ENCODE measurements at places on chromosomes 11 and 22.

DNA sequence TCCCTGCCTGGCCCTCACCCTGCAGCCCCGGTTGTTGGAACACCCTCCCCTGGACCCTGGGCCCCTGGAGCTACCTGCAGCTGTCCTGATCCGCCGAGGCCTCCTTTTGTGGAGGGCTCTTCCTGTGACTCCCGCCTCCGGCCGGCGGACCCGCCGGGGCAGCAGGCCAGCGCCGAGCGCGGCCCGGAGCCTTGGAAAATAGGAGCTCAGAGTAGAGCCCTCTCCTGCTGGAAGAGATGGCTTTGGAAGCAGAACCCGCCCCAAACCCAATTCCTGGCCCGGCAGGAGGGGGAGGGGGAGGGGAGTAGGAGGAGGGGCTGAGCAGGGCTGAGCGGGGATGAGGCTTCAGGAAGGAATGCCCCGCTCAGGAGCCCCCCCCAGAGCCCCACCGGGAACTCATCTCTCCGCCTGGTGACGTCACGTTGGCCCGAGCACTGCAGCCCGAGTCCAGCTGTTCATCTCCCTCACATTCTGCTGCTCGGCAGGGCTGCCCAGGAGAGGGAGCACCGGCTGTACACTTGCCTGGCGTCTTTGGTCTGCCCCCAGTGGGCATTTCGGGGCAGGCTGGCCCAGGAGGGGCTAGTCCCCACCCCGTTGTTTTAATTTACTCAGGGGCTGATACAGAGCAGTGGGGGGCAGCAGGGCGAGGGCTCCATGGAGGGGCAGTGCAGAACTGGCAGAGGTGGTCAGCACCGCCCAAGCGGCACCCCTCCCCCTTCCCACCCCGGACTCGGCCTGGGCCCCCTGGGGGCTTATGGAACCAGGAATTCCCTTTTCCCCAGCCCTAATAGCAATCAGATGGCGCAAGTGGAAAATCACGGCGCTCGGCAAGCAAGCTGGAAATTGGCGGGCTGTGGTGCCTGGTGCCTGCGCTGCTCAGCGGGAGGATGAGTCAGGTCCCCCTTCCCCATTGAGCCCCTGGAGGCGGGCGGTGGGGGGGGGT lies at the start of gene MRGPRF:
Gene MRGPRF (minus strand): TSS at position 238 of the 943 bp plus-strand sequence. CDS start 3,345 bp downstream, outside the sequence.
- DNase-seq: no peak

DNA sequence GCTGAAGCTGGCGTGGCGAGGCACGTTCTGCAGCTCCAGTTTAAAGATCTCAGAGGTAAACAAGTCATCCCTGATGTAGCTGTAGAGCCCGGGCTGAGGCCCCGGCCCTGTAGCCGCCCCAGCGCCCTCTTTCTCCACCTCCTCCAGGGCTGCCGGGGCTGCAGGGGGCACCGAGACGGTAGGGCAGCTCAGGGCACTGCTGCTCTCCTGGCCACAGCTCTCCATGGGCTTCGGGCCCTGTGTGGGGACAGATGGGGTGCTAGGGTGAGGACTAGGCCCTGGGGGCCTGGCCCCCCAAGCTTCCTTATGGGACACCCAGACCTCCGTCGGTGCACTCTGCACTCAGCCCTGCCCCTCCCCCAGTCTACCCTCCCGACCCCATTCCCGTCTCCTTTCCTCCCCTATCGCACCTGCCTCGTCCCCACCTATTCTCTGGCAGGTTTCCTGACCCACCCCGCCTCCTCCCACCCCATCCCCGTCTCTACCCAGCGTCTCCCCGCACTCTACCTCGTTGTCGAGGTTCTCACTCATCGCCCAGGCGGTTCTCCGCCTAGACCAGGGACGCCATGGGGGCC lies 559 bp downstream of the RANBP1 start:
- no peak for DNase-seq

GRCh38 chr11:86570451-86570850 lies 102.0 kb downstream of the ME3 start:
- DNase-seq: no peak

GRCh38 chr22:40030026-40030757 lies 35.4 kb downstream of the FAM83F start:
- DNase-seq: no peak

DNA sequence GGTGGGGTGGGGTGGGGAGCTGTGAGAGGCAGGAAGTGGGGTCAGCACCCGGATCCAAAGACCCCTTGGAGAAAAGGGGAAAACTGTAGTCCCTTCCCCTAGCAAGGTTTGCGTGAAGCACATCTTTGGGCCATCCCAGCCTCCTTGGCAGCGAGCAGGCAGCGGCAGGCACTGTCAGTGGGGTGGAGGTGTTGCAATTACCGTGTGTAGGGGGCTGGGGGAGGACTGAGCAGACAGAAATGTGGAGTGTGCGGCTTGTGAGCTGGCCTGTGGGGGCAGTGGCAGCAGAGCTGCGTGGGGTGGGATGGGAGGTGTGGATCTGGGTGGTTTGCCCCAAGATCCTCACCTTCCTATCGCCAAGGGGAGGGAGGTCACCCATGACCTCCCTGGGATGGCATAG lies 16.4 kb downstream of the DAGLA start:
- no peak for DNase-seq

DNA sequence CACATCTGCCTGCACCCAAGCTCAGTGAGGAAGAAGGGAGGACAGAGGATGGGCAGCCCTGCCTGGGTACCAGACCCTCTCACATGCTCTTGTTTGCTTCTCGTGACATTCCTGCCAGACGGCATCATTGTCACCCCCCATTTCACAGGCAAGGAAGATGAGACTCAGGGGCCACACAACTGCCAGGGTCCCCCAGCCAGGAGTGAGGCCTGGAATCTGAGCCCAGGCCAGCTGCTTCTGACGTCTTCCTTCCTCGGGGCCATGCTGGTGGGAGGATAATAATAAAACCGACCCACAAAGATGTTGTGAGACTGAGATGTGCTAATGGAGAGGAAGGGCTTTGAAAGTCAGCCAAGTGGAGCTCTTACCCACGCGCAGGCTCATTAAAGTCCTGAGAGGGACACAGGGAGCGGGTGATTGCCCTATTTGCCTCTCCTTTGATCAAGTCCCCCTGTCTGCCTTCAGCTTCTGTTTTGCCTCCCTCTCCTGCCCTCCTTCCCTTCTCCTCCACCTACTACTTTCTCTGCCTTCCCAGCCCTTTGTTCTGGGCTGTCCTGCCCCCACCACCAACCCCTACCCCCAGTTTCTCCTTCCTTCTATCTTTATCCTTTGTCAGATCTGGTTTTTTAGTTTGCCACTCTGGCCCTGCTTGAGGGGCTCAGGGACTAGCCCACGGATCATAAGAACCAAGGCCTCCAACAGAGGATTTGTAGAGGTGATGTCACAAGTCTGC lies 62.7 kb downstream of the MCM5 start:
- DNase-seq: no peak

DNA sequence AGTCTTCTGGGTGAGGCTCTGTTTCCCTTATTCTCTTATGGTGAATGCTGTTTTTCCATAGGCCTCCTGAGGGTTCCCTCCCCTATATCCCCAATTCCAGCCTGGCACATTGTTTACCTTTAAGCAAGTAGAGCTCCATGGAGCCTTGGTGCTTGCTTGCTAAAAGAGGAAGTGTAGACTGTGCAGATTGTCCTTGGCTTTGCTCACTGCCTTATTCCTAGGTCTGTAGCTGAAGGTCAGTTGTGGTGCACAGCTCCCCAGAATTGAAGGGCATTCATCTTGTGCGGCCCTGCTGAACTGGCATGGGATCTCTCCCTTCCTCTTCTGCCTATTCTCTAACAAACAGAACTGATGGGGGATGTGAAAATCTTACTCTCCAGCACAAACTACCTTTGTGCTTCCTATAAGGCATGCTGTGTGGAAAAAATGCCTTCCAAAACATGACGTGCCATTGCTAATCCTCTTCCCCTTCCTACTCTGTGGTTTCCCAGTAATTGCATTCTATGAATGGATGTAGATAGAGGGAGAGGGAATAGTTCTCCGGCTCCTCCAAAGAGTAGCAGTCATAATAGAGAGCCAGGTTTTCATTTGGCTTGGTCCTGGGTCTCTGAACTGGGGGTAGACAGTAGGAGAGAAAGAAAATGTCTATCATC lies 34.2 kb upstream of the PLET1 start:
- DNase-seq: no peak

GRCh38 chr22:39467390-39467895 lies 10.6 kb downstream of the MGAT3 start:
- DNase-seq: no peak

DNA sequence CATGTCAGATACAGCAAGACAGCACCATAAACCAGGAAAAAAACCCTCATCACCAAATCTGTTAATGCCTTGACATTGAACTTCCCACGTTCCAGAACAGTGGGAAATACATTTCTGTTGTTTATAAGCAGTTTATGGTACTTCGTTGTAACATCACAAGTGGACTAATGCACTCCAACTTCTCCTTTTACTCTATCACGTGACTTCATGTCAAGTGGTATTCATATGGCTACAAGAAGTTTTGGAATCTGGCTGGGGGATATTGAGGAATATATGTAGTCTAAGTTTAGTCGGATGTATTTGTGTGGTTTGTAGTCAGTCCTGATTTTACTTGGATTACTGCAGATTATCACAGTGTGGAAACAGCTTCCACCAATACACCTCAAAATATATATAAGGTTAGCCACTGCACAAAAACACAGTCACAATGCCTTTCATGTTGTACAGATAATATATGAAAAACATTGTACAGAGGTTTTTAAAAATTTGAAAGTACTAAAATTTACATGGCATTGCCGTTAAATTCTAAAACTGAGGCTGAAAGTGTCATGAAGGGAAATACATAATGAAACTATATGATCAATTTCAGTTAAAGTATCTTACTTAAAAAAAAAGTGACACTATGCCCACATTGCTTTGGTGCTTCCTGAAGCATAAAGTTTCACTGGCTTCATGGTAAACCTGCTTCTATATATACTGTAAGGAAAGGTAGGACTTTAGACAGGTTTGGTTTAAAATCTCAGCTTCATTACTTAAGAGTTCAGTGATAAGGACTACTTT lies 134.1 kb downstream of the CASP12 start:
- no peak for DNase-seq

DNA sequence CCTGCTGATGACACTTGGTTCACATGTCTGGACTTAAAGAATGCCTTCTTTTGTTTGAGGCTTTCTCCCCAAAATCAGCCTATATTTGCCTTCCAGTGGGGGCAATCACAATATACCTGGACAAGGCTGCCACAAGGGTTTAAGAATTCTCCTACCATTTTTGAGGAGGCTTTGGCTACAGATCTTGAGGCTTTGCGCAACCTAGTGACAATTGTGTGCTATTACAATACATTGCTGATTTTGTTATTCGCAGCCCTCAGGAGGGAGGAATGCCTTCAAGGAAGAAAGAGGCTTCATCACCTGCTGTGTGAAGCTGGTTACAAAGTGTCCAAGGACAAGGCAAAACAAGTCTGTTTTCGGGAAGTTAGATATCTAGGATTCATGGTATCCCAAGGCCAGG lies 50.8 kb upstream of the OR4C15 start:
- DNase-seq: no peak

- DNase-seq: no peak
Measured at GRCh38 chr11:88301488-88302140, 35.9 kb downstream of the CTSC start.

- DNase-seq: no peak
Measured at GRCh38 chr11:68546555-68546954, 86.0 kb downstream of the PPP6R3 start.

DNA sequence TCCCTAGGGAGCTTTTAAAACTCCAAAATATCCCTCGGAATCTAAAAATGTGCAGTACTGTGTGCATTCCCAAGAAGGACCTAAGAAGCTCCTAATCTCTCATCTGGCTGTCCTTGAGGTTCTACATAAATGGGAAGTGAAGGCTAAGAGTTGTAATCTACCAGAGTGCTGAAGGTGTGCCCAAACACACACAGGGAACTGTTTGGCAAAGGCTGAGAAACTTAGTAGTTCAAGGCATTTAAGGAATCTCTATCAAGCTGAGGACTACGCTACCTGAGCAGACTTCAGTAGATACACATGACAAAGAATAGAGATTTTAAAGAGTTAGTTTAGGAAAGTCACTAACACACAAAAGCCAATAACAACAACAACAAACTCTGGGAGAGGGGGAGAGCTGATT lies 71.1 kb downstream of the TTC28 start:
- DNase-seq: no peak

DNA sequence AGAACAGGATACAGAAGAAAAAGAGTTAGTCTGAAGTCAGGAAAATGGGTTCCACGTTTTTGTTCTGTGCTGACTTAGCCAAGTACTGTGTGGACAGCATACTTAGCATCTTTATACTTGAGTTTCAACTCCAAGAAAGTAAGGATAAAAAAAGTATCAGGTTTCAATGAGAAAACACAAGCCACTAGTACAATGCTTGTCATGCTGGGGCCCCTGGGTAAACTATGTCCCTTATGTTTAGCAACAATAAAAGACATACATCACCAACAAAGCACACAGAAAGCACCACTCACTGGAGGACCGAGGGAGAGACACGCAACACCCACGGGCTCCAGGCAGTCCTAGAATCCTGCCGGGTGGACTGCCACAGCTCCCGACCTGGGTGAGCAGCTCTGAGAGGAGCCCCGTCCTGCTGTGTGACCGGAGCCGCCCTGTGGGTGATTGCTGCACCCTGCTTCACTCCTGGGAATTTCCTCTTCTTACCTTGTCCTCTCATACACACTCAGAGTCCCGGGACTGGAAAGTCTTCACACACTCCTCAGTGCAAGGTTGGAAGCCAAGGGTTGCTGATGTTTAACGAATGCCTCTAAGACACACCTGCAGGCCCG lies 890.5 kb downstream of the BRD1 start:
- DNase-seq: no peak

DNA sequence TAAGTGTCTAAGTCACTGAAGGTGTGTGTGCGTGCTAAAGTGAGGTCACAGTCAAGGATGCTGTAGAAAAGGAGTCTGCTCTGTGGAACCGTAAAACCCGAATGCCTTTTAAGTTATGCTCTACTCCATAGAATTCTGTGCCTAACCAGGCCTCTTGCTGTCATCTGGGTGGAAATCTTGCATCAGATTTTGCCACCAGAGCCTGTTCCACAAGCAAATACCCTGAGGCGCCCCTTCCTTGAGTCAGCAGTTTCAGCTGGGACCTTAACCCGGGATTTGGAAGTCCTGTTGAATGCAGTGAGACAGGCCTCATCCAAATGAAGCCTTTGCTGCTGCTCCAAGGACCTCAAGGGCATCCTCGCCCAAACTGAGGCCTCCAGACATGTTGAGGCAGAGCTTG lies 109.8 kb downstream of the WNT11 start:
- DNase-seq: no peak

DNA sequence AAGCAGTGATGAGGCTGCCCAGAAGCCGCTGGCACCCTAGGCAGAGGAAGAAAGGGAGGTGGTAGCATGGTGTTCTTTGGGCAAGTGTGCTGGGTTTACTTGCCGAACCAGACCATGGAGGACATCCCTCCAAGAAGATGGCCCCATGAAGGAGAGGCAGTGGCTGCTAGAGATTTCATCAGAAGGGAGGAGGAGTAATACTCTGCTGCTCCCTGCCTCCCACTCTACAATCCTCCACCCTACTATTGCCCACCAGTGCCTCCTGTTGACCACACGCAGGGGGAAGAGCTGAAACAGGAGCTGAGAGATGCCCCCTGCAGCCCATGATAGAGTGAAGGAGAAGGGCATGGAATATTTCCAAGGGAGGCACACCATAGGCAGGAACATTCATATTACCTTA lies 51.0 kb upstream of the PRSS23 start:
- no peak for DNase-seq

GRCh38 chr11:75347781-75348566 lies 3.5 kb downstream of the ARRB1 start:
- no peak for DNase-seq

GRCh38 chr11:47355283-47356128 lies 3.0 kb upstream of the MYBPC3 start:
- DNase-seq: no peak
